ENCODE measurements at places on chromosomes 16 and 17. TPM values are rescaled to one million over a fixed set of nuclear protein-coding genes. Genes with fewer than 3 reads are reported as not detected.

DNA sequence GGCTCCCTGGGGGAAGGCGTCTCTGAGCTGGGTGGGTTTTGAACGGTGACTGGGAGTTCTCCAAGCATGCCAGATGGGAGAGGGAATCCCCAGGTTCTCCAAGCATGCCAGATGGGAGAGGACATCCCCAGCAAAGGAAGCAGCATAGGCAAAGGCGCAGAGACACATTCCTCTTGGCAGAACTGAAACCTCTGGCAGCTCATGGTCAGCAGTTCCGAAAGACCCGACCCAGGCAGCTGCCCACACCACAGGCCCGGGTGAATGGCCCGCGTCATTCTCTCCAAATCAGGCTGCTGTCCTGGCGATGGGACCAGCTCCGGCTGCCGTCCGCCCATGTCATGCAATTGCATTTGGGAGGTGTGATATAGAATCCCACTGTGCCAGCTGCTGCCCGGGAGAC is 8.0 kb downstream of the ZNF469 start:
- peaks cover 4% of the 10 kb centered on the region for H3K27me3 ChIP-seq
- no peaks in the 10 kb centered on the region for H3K4me1 ChIP-seq
- no peak overlapping the region for H3K4me3 ChIP-seq
- H3K36me3 ChIP-seq = no peaks in the 10 kb centered on the region

GRCh38 chr17:76556765-76557367 is 17.0 kb downstream of the PRCD start:
- H3K27ac ChIP-seq = peak overlapping the region; percentile 99
- DNase-seq = no peak
- H3K4me3 ChIP-seq = peak overlapping the region; percentile 98
- H3K4me1 ChIP-seq = peaks cover 42% of the 10 kb centered on the region
- no peaks in the 10 kb centered on the region for H3K27me3 ChIP-seq
- peaks cover 14% of the 10 kb centered on the region for H3K36me3 ChIP-seq

DNA sequence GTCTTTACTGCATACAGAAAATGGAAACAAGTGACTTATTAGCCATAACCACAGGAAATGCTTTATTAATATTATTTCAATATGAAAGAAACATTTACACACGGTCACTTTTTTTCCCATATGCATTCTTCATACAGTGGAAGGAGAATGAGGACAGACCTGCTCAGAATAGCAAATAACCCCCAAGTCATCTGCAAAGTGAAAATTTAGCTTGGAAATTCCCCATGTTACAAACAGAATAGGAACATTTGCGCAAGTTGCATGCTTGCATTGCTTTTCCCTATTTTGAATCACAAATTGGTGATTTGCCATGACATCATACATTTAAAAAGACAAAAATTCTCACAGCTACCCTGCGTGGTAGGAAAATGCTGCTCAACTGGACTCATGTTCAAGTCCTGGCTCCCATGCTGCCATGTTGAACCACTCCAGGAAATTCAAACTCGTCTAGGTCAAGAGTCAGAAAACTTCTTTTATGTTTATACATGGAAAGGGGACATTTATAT is 102.0 kb downstream of the GP2 start:
- no peak for DNase-seq
- no peaks in the 10 kb centered on the region for H3K4me1 ChIP-seq
- H3K27me3 ChIP-seq = no peaks in the 10 kb centered on the region
- no peaks in the 10 kb centered on the region for H3K36me3 ChIP-seq
- H3K27ac ChIP-seq = no peak overlapping the region

Gene KRT9
- not detected for total RNA-seq
